ENCODE measurements at places on chromosomes 4 and X. TPM values are rescaled to one million over a fixed set of nuclear protein-coding genes. Genes with fewer than 3 reads are reported as not detected.

Gene FAM114A1
- 73.3 TPM for total RNA-seq

Gene GAGE12J
- not detected for total RNA-seq

Gene ZCCHC18
- 0.14 TPM for total RNA-seq

Gene MAGEA11
- total RNA-seq: not detected

Gene BMX
- 2.2 TPM for total RNA-seq

Gene FAM9B
- not detected for total RNA-seq

Gene MID1
- total RNA-seq: 40.1 TPM

Gene GYPB
- not detected for total RNA-seq

Gene IGSF1
- total RNA-seq: 0.12 TPM

Gene ADGRG4
- 0.17 TPM for total RNA-seq

Gene ENPEP
- total RNA-seq: 1.6 TPM

Gene USP26
- total RNA-seq: not detected

Gene EGF
- total RNA-seq: 3.9 TPM

Gene SPOCK3
- 0.12 TPM for total RNA-seq

Gene GATA1
- total RNA-seq: not detected

Gene DGAT2L6
- total RNA-seq: not detected

Gene EGFL6
- 0.11 TPM for total RNA-seq

Gene GUCY2F
- total RNA-seq: not detected

Gene ABLIM2
- 18.7 TPM for total RNA-seq

Gene NPY2R
- total RNA-seq: 1.6 TPM

Gene RASL11B
- not detected for total RNA-seq

Gene IL1RAPL1
- total RNA-seq: 0.18 TPM

Gene OTUD6A
- total RNA-seq: not detected

Gene LRPAP1
- 155 TPM for total RNA-seq

Gene KCND1
- 0.61 TPM for total RNA-seq

Gene SCD5
- total RNA-seq: 0.98 TPM

Gene CCDC110
- 2.0 TPM for total RNA-seq

Gene RNF175
- not detected for total RNA-seq

Gene IL1RAPL2
- not detected for total RNA-seq

Gene COL4A6
- total RNA-seq: 1.0 TPM

Gene ACE2
- 52.2 TPM for total RNA-seq

Gene CDS1
- total RNA-seq: 48.3 TPM

Gene ZNF732
- total RNA-seq: 0.21 TPM

Gene FGF5
- not detected for total RNA-seq

Gene REELD1
- not detected for total RNA-seq

Gene ESX1
- not detected for total RNA-seq

Gene GLOD5
- total RNA-seq: 11.4 TPM

Gene PLAC8
- 955 TPM for total RNA-seq

All from left colon (tissue), 2 donors.